ENCODE measurements at places on chromosomes 6 and 20. TPM values are rescaled to one million over a fixed set of nuclear protein-coding genes. Genes with fewer than 3 reads are reported as not detected.

The ADGB gene
- not detected for total RNA-seq

The ZNF334 gene
- total RNA-seq: 7.9 TPM

The VIP gene
- not detected for total RNA-seq

The RCAN2 gene
- total RNA-seq: 5.6 TPM

DNA sequence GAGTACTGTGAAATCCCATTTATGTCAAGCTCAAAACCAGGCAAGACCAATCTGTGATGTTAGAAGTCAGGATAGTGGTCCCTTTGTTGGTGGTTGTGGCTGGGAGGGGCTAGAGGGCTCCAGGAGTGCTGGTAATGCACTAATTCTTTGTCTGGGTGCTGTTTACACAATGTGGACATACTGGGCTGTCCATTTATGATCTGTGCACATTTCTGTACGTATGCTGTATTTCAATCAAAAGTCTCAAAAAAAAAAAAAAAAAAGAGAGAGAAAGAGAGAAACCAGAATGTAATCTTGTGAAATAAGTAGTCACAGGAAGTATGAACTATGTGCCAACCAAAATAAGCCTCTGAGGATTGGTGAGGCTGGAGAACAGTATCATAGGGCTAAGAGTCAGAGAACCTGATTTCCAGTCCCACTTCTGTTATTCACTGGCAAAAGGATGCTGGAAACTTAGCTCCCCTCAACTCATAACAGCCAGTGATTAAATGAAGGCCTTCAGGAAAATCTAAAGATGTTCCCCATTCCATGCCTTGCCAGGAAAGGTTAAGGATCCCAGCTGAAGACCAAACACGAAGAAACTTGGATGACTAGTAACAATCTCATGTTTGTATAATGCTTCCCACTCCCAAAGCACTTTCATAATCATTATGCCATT lies 19.6 kb upstream of the TRAM2 start:
- DNase-seq: peak; percentile 80

DNA sequence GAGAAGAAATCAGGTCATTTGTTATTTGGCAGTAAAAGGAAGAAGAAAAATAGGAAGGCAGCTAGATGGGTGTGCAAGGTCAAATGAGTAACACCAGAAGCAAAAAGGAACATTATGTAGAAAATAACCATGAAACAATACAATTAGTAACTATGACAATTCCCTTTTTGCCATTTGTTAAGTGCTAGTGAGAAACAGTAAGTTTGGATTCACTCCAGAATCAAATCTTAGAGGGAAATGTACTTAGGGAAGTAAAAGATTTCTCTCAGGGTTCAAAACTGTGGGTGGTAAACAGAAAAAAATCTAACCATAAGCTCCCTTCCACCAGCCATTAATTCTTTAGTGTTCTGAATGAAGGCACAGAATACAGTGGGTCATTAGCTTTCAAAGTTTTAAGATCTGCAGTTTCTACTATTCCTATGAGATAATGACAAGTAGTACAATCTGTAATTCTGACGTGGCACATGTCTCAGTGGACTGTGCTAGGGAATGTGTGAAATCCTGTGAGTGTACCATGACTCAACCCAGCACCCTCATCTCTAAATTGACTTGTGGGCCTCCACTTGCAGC lies 17.1 kb downstream of the REPS1 start:
- peak; percentile 87 for DNase-seq

DNA sequence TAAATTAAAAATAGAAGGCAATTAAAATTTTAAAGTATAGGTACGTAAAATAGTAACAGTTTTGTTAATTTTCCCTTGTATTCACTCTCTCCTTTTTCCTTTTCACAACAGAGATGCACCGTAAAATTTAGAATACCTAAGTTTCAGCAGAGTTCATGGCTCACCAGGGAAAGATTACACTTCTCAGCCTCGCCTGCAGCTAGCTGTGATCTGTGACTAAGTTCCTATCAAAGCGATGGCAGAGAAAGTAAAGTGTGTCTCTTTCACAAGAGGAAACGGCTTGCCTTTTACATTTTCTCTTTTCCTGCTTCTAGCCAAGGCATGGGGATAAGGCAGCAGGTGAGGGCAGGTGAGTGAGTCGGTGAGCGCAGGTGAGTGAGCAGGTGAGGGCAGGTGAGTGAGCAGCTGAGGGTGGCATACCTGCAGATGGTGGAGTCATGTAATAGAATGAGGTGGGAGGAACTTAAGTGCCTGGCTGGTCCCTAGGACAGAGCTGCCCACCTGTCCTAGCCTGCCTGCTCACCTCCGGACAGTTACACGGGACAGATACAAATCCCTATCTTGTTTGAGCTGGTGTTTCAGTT lies 30.9 kb downstream of the ZFP64 start:
- DNase-seq: no peak

- DNase-seq: peak; percentile 31
Observed at GRCh38 chr6:118546164-118546879, 1.8 kb upstream of the PLN start.

GRCh38 chr20:25750765-25751696 lies 54.4 kb upstream of the ZNF337 start:
- DNase-seq: peak; percentile 16

Data from fibroblast of lung (primary cell).